Activated B cell treated with CpG ODN at 0.5 μM for 24 hours (primary cell): ENCODE measurements at places on chromosomes 11 and 22. TPM values are rescaled to one million over a fixed set of nuclear protein-coding genes. Genes with fewer than 3 reads are reported as not detected.

GRCh38 chr11:58900479-58901420, 38.5 kb upstream of the GLYATL1 start:
- H3K36me3 ChIP-seq: no peaks in the 10 kb centered on the region
- H3K27ac ChIP-seq: no peak overlapping the region
- H3K27me3 ChIP-seq: peaks cover 48% of the 10 kb centered on the region
- no peak overlapping the region for H3K4me3 ChIP-seq
- peaks cover 8% of the 10 kb centered on the region for H3K4me1 ChIP-seq
- no peak for DNase-seq

DNA sequence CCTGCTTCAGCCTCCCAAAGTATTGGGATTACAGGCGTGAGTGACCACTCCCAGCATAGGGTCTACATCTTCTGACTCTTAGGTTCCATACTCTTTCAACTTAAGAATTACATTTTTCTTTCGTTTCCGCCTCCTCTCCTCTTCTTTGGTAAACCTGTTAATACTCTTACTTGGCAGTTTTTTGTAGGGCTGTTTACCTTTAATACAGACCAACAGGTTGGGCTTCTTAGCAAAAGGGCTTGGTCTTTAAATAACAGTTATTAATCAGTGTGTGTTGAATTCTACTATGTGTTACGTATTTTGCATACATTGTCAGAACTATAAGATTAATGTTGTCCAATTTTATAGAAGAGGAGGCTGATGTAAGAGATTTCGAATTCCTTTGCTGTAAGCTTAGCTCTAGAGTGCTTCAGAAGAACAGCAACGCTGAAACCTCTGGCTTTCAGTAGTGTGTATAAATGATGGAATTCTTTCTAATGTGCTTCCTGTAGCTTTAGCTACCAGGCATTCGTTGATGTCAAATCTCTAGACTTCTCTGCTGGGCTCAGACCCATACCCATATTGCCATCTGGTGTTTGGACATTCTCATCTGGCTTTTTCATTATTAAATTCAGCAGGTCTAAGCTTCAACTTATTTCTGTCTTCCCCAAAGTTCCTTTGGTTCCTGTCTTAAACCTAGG, 3.1 kb downstream of the FDX1 start:
- H3K27ac ChIP-seq: no peak overlapping the region
- H3K36me3 ChIP-seq: peaks cover 24% of the 10 kb centered on the region
- no peak for DNase-seq
- no peak overlapping the region for H3K4me3 ChIP-seq
- no peaks in the 10 kb centered on the region for H3K27me3 ChIP-seq

DNA sequence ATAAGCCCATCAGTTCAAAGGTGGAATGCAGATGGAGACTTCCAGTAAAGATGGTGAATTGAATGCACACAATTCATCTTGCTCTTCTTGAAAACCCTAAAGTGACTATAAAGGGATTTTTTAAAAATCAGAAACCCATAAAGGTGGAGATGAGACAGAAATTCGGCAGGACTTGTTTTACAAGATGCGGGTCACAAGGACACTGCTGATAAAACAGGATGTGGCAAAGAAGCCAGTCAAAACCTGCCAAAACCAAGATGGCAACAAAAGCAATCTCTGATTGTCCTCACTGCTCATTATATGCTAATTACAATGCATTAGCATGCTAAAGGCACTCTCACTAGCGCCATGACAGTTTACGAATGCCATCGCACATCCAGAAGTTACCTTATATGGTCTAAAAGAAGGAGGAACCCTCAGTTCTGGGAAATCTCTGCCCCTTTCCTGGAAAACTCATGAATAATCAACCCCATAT, 137.1 kb downstream of the NECTIN1 start:
- DNase-seq: no peak
- no peak overlapping the region for H3K4me3 ChIP-seq
- H3K4me1 ChIP-seq: no peaks in the 10 kb centered on the region
- peaks cover 8% of the 10 kb centered on the region for H3K27me3 ChIP-seq

- H3K36me3 ChIP-seq: no peaks in the 10 kb centered on the region
- H3K27ac ChIP-seq: peak overlapping the region; percentile 32
- no peak for DNase-seq
Measured at GRCh38 chr11:45087900-45088160, 58.6 kb upstream of the PRDM11 start.

DNA sequence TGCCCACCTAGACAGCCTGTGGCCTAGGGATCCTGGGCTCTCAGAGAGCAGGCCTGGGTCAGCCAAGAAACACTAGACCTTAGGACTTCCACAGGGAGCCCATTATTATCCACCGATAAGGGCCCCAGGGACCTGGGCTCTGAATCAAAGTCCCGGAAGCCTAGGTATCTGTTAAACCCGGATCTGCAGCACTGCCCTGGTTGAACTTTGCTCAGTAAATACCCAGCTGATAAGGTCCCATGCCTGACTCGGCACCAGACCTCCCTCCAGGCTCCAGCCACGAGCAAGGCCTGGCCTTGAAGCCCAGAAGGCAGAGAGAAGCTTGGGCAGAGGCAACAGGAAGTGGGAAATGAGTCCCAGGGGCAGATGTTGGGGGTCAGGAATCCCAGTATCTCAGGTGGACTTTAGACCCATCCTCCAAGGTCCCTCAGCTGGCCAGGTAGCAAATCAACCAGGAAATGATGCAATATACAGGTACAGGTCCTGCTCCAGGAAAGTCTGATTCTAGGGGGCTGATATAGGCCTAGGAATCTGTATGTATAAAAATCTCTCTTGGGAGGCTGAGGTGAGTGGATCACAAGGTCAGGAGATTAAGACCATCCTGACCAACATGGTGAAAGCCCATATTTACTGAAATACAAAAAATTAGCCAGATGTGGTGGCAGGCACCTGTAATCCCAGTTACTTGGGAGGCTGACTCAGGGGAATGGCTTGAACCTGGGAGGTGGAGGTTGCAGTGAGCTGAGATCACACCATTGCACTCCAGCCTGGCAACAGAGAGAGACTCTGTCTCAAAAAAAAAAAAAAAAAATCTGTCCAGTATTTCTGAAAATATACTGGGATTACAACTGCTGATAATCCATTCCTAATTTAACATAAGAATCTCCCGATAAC, 18.7 kb downstream of the POU2AF1 start:
- peak overlapping the region; percentile 67 for H3K27ac ChIP-seq
- H3K4me1 ChIP-seq: peaks cover 17% of the 10 kb centered on the region
- H3K27me3 ChIP-seq: no peaks in the 10 kb centered on the region
- peaks cover 49% of the 10 kb centered on the region for H3K36me3 ChIP-seq
- no peak for DNase-seq
- H3K4me3 ChIP-seq: no peak overlapping the region

DNA sequence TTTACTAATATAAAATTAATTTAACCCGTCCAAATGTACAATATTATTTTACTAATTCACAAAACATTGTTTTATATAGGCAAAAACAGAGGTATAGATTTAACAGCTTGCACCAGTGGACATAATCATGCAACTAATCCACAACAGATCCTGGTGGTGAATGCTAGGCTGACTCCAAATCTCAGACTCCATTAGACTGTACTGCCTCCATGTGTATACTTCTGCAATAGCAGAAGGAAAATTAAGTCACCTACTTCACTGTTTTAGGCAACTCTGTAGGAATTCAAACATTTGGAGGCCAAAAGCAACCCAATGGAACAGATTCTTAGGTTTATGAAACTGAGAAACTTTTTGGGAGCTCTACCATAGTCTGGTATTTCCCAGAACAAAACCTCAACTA, 30.0 kb upstream of the RAB39A start:
- H3K27ac ChIP-seq: no peak overlapping the region
- no peak overlapping the region for H3K4me3 ChIP-seq
- no peak for DNase-seq
- H3K27me3 ChIP-seq: peaks cover 5% of the 10 kb centered on the region

DNA sequence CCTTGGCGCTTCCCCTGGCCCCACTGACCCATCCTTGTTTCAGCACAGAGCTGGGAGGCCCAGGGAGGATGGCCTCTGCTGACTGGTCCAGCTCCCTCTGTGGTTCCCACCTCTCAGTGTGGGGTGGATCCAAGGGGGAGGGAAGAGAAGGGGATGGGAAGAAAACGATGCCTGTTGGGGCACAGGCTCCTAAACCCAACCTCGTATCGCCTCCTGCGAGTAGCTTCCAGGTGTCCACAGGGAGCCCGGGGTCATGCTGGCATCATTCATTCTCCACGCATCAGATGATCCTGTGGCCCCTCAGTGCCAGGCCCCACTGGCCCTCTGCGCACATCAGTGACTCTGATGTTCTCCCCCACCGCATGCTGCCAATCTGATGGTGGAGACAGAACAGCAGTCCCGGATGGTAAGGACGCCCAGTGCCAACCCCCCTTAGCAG, 5.1 kb downstream of the MYEOV start:
- H3K4me1 ChIP-seq: peaks cover 65% of the 10 kb centered on the region
- no peaks in the 10 kb centered on the region for H3K27me3 ChIP-seq
- peak overlapping the region; percentile 70 for H3K4me3 ChIP-seq
- no peaks in the 10 kb centered on the region for H3K36me3 ChIP-seq
- no peak for DNase-seq

The ABCG4 gene
- not detected in 2 replicates for total RNA-seq

The SERPING1 gene
- not detected in 2 replicates for total RNA-seq

The GLYAT gene
- total RNA-seq: not detected in 2 replicates
